ENCODE measurements at places on chromosomes 5 and 9.

GRCh38 chr5:137615171-137615775 is 116.1 kb upstream of the SPOCK1 start:
- DNase-seq, result no peak

DNA sequence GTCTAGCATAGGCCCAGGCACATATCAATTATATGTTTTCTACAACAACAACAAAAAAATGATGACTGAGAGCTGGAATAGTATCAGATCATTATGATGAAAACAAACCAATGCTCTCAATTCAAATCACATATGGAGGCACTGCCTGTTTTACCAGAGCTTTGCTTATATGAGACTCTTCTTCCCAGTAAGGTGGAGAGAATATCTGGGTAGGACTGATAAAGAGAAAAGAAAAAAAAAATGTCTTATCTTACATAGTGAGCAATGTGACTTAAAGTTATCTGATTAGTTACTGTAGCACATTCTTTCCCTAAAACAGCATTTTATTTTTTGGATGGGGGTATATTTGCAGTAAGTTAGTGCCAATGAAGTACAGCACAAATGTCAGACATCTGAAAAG is 154.8 kb downstream of the RAB3C start:
- no peak for DNase-seq

GRCh38 chr9:93467462-93467861 is 14.1 kb upstream of the FAM120AOS start:
- DNase-seq, result no peak

DNA sequence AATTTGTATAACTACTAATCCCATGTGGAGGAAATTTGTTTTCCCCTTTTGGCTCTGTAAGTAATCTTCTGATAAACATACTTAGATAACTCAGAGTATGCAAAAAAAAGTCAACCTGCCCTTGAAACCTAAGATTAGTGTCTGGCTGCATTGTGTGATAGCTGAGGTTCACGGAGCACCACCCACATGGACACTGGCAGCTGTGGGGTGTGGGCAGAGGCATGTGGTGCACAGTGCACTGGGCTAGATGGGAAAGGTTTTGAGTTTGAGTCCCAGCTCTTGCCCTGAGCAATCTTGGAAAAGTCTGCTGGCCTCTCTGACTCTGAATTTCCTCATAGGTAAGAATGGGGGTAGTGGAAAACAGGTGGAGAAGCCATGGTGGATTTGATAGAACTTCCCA is 75.1 kb downstream of the PLCXD3 start:
- no peak for DNase-seq

DNA sequence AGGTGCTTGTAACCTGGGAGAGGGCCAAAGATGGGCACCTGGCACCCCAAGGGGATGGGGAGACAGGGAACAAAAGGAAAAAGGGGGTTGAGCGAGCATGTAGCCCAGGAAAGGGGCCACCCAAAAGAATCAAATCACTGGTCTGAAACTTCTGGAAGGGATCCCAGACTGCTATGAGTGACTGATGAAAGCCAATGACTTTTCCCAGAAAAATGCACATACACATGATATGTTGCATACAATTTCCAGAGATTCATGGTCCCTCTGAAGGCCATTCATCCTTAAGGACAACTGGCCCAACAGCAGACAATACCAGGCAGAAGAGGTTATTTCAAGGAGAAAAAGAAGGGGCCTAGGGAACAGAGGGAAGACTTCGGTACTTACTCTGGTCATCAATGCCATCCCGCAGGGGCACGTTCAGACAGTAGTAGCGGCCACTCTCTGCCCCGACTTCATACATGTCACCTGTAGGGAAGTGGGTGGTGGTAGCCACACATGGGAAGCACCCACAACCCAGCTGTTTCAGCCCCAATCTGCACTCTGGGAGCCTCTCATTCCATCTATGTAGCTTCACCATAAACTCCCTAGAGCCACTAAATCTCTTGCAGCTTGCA is 8.4 kb downstream of the HDAC3 start:
- DNase-seq, result no peak

GRCh38 chr5:87121304-87122150 is 146.2 kb upstream of the RASA1 start:
- DNase-seq, result peak; percentile 19

DNA sequence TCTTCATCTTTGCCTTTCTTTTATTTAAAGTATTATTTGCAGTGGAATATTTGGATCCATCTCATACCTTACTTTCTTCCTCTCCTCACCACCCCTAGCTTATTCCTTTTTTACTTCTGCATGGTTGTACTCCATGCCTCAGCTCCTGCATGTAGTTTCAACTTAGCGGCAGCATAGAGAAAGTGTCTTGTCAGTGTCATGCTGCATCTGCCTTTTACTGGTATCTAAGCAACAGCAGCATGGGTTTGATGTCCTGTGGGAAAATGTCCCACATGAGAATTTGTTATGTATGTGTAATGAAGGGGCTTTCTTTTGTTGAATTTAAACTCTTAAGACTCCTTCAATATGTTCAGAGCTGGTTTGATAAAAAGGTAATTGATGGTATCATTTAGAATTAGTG is 20.6 kb downstream of the TCERG1 start:
- no peak for DNase-seq

DNA sequence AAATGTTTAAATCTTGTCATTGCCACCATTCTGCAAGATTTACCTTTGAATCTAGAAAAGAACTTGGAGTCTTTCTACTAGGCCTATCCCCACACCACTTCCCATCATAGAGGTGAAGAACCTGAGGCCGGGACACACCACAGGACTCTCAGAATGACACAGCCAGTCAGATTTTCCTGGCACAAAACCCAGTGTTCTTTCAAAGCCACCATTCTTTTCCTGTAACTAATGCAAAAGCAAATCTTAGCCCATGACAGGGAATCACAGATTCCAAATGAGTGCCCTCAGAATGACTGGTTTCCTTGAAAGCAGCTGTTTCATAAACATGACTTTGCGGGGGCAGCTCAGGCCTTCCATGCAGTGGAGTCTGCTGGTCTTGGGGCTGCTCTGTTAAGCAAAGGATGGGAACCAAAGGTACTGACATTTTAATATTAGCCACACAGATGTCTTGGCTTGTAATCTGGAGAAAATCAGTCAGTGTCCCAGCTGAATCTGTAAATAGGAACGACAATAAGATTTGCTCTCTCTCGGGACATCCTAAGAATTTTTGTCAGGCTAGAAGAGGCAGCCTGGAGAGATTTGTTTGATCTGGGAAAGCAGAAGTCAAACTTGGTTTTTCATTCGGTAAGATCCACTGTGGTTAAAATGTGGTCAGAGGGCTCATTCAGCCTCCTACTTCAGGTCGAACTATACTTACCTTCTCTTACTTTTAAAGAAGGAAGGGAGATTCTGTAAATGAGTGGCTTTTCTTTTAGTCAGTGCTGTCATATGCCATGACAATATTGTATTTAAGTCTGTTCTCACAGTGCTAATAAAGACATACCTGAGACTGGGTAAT is 115.1 kb downstream of the PALM2AKAP2 start:
- DNase-seq, result peak; percentile 58

DNA sequence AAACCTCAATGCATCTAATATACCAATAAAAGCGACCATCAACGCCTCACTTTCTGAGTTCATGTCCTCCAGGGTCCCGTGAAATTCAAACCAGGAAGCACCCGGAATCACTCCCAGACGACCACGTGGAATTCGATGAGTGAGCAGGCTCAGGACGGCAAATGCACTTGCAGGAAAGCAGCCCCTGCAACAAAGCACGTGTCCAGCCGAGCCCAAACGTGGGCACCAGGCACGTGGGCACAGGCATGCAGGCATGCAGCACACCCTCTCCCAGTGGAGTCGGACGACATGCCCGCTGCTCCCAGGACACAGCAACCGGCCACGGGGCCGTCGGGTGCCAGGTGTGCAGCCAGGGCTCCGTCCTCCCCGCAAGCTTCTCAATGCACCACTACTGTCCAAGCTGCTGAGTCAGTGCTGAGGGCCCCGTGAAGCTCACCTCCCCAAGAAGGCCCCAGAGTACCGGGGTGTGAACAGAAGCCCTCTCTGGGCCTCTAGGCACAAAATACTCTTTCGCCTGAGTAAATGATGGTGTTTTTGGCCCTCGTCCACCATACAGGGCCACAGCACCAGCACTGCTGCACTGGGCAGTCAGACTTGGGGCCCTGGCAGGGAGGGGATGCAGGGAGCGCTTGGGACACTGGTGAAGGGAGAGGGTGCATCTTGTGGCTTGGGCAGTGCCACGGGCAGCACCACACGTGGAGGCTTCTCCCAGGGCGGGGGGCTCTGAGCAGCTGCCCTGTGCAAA is 87.6 kb downstream of the VAV2 start:
- DNase-seq, result no peak

DNA sequence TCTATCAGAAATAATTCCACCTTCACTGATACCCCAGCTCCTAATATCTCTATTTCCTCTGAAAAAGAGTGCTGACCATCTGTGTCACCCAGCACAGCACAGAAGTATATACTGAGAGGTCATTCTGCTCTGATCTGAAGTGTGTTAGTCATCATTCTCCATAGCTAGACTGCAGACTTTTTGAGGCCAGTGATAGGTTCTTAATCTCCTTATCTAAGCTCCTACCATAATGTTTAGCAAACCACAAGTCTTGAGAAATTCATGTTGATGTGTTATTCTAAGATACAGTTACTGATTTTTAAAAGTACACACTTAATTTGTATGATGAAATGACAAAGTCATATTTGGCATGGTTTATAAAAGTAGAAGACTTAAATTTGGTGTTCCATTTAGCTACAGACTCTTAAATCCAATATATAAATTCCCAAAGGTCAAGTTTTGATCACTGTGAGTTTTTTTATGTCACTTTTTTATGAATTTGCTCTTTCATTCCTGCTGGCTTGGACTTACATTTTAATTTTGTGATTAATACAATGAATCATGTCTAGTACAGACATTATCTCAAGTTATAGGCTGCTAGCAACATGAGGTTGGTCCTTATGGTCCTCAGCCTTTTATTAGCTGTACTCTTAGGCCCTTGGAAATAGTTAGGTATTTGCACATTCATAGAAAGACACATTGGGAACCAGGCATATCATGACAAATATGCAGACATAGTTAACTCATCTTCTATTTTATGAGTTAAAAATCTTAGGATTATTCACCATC is 380.8 kb downstream of the EBF1 start:
- DNase-seq, result no peak

DNA sequence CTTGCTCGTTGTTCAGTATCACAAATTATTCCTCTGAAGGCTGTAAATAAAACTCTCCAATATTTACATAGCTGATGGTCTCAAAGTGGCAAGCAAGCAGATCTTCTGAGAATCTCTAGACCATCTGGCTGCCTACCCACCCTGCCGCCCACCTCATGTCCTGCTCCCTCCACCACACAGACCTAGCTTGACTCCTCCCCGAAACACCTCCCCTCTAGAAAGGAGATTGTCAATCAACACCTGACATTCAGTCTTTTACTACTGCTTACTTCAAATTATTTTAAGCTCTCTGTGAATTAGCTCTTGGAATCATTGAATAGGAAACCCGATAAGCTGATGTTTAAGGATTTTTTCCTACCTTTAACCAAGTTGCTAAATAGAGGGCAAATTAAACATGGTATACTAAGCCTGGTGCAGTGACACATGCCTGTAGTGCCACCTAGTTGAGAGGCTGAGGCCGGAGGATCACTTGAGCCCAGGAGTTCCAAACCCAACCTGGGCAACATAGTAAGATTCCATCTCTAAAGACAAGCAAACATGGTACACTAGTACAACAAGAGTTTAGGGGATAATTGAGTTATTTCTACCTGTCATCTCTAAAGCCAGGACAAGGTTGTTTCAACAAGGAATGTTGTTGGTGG is 10.9 kb upstream of the SOWAHA start:
- no peak for DNase-seq

- no peak for DNase-seq
These were observed 188.4 kb downstream of the IRX2 start for GRCh38 chr5:2563046-2563445.

- DNase-seq, result no peak
These were observed 296 bp downstream of the ZSWIM6 start for GRCh38 chr5:61332358-61332749.

DNA sequence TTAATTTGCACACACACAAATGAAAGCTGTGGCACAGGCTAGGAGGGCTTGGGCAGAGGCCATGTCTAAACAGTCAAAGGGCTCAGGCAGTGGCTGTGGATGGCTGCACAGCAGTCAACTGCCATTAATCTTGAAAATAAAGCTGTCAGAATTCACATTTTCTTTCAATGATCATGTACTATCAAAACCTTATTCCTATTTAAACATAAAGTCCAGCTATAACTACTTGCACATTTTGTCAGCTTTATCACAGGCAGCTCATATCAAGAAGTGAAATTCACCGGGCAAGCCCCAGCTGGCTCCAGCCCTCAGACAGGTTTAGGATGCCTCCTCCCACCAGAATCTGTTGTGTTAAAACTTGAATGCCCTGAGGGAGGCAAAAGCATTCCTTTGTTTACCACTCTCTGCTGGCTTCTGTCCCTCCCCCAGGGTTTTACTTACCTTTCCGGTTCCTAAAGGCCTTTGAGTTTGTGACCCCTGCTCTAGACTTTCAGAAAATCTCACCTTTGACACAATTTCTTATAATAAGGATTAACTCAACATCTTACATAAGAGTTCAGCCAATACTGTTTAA is 54.9 kb upstream of the GRAMD2B start:
- no peak for DNase-seq

DNA sequence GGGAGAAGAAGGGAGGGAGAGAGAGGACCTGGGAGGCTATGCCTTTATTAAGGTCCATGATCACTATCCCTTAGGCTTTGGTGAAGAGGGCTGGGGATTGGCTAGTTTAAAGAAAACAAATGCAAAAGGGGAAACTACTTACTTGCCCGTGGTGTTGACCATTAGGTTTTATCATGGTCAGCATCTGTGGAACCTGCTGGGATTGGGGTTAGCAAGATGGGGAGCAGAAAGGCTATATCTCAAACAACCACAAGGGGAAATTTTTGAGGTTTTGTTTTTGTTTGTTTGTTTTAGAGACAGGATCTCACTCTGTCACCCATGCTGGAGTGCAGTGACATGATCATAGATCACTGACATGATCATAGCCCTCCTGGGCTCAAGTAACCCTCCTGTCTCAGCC is 9.0 kb upstream of the RAD23B start:
- DNase-seq, result no peak

- no peak for DNase-seq
These were observed 2.5 kb upstream of the ISL1 start for GRCh38 chr5:51380603-51381207.

DNA sequence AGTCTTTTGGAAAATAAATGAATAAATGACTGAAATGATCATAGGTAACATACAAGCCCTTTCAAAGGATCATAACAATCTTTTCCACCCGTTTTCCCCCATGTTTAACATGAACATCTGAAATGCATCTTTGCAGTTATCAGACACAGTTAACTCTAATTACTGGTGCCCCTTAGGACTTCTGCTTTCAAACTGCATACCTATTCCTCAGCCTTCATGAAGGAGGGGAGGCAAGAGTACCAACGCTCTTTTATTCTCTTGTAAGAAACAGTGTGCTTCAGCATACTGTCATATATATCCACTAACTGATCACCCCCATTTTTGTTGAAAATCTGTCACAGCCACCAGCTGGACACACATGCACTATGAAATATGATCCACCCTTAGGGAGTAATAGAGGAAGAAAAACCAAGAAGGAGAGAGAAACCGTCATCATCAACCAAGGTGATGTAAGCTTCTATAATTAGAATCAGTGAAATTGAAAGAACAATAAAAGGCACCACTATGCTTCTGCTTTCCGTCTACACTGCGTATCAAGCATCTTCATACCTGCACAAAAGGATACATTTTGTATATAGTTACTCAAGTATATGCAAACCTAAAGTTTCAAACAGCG is 98.7 kb downstream of the RAPGEF6 start:
- no peak for DNase-seq

GRCh38 chr5:3740546-3741373 is 145.1 kb downstream of the IRX1 start:
- DNase-seq, result no peak

GRCh38 chr5:13107537-13107936 is 837.0 kb downstream of the DNAH5 start:
- DNase-seq, result no peak
